ENCODE measurements at places on chromosomes 2 and 18.

GRCh38 chr2:23093513-23093912 lies 291.5 kb upstream of the KLHL29 start:
- no peak for DNase-seq

DNA sequence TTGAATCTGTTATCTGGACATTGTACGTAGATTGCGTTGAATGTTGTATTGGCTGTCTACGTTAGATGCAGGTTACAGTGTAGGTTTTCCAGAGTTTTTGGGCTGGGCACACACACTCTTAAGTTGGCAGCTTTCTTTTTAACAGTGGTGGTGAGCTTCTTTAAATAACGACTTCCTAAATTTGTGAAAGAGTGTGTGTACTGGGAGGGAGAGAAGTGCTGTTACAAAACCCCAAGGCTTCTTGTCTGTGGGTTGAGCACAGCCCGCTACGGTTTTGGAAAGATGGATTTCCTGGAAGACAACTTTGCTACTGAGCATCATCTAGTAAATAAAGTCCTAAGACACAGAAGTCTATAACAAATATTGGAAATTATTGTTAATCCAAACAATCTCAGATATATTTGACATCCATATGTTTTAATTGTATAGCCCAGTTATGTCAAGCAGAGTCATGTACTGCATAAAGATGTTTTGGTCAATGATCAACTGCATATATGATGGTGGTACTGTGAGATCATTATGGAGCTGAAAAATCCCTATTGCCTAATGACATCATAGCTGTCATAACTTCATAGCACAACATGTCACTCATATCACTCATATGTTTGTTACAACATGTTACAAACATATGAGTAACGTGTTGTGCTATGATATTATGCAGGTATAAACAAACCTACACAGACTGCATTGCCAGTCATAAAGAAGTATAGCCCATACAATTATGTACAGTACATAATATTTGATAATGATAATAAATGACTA lies 7.9 kb upstream of the THUMPD2 start:
- no peak for DNase-seq

- DNase-seq, result no peak
Observed at GRCh38 chr2:50782543-50782942, 249.4 kb downstream of the NRXN1 start.

DNA sequence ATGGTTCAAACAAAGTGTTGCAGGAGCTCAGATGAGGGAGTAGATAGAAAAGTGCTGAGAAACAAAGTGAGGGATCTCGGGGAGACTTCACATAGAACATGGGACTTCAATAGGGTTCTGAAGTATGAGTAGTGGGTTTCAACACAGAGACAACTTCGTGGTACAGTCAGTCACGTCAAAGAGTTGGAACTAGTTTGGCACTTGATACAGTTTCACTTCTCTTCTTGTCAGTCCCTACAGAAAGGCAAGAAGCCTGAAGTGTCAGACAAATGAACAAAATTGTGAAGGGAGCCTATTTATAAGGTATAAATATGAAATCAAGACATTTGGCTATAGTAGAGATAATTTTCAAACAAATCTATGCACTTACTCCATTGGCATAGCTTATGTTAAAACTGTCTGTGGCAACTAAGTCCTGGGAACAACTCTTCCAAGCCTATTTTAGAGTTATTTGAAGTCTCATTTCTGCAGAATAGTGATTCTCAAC lies 338.0 kb downstream of the TDRD15 start:
- DNase-seq, result no peak

GRCh38 chr2:126661702-126662500 lies 5.9 kb downstream of the GYPC start:
- DNase-seq, result no peak

- DNase-seq, result peak; percentile 53
Observed at GRCh38 chr2:62478093-62478580, 27.9 kb downstream of the TMEM17 start.

- no peak for DNase-seq
Observed at GRCh38 chr2:190881084-190881597, 520 bp downstream of the GLS start.

DNA sequence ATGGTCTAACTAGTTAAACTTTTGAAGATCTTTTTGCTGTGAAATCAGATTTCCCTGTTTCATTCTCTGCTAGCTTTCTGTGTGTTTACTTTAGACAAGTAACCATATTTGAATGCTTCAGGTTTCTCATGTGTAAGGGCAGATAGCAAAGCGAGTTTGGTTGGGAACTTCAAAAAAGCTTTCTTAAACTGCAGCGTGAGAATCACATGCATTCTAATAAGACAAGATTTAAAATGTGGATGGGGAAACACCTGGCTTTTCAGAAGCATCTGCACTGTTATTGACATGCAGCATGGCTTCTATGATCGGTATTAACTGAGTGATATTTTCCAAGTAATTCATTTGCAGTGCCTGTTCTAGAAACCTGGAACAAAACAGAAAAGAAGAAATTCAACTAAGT lies 119.3 kb downstream of the ABCA12 start:
- no peak for DNase-seq

GRCh38 chr2:240672076-240672700 lies 10.5 kb downstream of the AQP12B start:
- no peak for DNase-seq

DNA sequence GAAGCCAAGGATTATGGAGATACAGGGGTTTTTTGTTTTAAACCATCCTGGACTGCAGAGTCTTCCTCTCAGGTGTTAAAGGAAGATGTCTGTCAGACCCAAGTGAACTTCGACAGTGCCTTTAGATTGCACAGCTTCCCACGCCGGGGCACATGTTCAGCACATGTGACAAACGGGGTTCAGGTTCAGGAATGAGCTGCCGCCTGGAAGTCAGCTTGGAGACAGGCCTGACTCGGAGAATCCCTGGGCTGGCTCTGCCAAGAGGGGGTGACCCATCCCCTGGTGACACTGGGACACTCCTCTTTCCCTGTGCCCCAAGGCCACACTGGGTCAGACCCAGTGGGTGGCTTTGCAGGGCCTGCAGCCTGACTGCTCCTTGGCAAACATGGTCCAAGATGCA lies 359.3 kb upstream of the SALL3 start:
- DNase-seq, result no peak

DNA sequence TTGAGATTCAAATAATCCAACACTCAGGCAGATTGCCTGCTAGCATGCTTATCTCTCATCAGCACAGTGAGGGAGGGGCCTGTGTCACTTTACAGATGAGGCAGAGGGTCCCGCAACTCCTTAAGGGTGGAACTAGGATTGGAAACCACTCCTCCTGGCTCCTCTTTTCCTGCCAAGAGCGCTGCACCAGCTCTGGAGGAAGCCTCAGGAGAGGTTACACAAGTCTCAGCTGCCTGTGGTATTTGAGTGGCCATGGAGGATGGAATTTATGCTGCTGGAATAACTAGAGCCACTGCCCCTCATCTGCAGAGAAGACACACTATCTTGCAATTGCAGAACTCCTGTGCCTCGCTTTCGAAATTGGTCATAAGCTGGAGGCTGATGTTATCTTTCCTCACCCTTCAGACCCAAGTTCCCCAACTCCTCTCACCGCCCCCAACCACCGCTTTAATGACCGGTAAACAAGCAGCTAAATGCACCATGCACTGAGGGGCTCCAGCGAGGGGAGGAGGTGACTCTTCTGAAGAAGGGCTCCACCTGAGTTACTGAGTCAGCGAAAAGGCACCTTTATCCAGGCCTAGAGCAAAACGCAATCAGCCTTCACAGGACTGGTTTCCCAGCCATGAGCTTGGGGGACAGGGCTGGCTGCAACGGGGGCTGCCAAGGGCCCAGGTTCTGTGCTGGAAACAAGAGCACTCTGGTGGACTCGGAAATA lies 245.8 kb downstream of the SOX11 start:
- DNase-seq, result no peak

GRCh38 chr2:106596844-106597243 lies 109.7 kb downstream of the CD8B2 start:
- DNase-seq, result no peak

GRCh38 chr2:170533156-170533555 lies 182.0 kb upstream of the SP5 start:
- no peak for DNase-seq
